ENCODE measurements at places on chromosomes 5 and 9. TPM values are rescaled to one million over a fixed set of nuclear protein-coding genes. Genes with fewer than 3 reads are reported as not detected.

The SNCAIP gene
- 48.2 TPM for total RNA-seq

The CD14 gene
- 12.9 TPM for total RNA-seq

The TTC39B gene
- total RNA-seq = 11.1 TPM

The GALNT12 gene
- total RNA-seq = 2.5 TPM

The INSL6 gene
- not detected for total RNA-seq

The PCDHA9 gene
- 11.3 TPM for total RNA-seq

The PCDHGB4 gene
- total RNA-seq = 14.8 TPM

All from diencephalon (tissue), 1 donor.